ENCODE measurements at places on chromosomes 12 and 14.
A peak's percentile ranks its signal among the peaks of the same experiment; 100 is the strongest.

DNA sequence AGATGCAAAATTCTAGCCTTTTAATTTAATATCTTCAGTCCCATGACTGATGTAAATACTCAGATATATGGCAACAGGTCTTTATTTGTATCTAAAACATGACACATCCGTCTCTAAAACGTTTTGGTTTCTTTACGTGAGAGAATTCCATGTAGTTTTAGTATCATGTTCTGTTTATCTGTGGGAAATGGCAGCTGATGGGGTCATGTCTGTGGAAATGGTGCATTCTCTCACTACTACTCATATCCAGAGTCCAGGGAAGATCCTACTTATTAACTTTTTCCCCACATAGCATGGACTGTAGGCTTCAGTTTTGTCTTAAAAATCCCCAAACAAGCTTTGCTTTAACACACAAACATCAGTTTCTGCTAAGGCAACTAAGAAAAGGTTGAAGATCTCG lies 53.8 kb downstream of the SPTLC2 start:
- H3K4me1 ChIP-seq, result peaks cover 8% of the 10 kb centered on the region
- H3K4me3 ChIP-seq, result no peak overlapping the region
- H3K36me3 ChIP-seq, result peaks cover 48% of the 10 kb centered on the region
- H3K27me3 ChIP-seq, result no peaks in the 10 kb centered on the region
- peak overlapping the region; percentile 74 for H3K27ac ChIP-seq

DNA sequence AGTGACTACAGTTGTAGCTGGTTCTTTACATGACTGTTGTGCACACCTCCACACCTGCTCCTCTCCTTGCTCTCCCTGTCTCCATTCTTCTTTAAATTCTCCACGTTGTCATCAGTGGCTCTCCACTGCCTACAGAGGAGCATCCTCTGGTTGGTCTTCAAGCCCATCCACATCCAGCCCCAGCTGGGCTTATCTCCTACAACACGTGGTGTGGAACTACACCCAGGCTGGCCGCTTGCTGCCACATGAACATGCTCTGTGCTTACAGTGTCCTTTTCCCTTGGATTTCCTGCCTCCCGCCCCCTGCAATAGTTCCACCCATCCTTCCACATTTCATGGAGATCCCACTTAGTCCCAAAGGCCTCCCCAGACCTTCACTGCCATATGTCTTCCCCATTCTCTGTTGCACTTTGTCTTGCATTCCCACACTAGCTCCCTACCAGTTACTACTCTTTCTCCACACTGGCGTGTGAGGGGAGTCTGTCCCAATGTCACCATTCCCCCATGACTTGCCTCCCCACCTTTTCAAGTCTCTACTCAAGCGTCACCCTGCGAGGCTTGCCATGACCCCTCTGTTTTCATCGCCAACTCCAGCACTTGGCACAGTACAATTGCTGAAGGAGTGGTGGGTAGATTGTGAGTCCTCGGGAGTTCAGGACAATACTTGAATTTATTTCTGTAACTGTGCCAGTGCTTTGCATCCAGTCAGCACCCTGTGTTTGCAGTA lies 9.8 kb upstream of the MCRS1 start:
- H3K36me3 ChIP-seq, result peaks cover 12% of the 10 kb centered on the region
- H3K4me1 ChIP-seq, result peaks cover 10% of the 10 kb centered on the region
- no peak for DNase-seq

DNA sequence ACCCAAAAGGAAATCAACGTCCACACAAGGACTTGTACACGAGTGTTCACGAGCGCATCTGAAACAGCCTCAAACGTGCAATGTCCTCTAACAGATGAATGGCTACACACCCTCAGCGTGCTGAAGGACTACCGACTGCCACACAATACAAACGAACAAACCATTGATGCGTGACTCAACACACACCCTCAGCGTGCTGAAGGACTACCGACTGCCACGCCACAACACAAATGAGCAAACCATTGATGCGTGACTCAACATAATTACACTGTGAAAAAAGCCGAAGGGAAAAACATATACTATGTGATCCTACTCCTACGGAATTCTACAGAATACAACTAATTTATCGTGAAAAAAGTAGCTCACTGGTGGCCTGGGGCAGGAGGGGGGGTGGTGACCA lies 25.1 kb upstream of the BTBD6 start:
- H3K4me1 ChIP-seq, result peaks cover 8% of the 10 kb centered on the region
- no peak overlapping the region for H3K27ac ChIP-seq
- H3K36me3 ChIP-seq, result peaks cover 65% of the 10 kb centered on the region
- no peak overlapping the region for H3K4me3 ChIP-seq

GRCh38 chr12:50986966-50987737 lies 34.8 kb downstream of the HIGD1C start:
- H3K27ac ChIP-seq, result no peak overlapping the region
- no peak overlapping the region for H3K4me3 ChIP-seq
- DNase-seq, result peak; percentile 72
- no peaks in the 10 kb centered on the region for H3K27me3 ChIP-seq
- no peaks in the 10 kb centered on the region for H3K4me1 ChIP-seq

- no peaks in the 10 kb centered on the region for H3K4me1 ChIP-seq
- no peak overlapping the region for H3K4me3 ChIP-seq
- DNase-seq, result no peak
- no peaks in the 10 kb centered on the region for H3K36me3 ChIP-seq
- no peak overlapping the region for H3K27ac ChIP-seq
- H3K27me3 ChIP-seq, result no peaks in the 10 kb centered on the region
Observed at GRCh38 chr12:78585132-78585531, 279.4 kb upstream of the SYT1 start.

- DNase-seq, result no peak
- H3K4me1 ChIP-seq, result no peaks in the 10 kb centered on the region
- H3K27ac ChIP-seq, result no peak overlapping the region
- H3K27me3 ChIP-seq, result peaks cover 7% of the 10 kb centered on the region
Observed at GRCh38 chr12:100851637-100852036, 57.1 kb downstream of the ANO4 start.

GRCh38 chr12:41881891-41882805 lies 262.5 kb downstream of the GXYLT1 start:
- H3K4me3 ChIP-seq, result no peak overlapping the region
- H3K36me3 ChIP-seq, result no peaks in the 10 kb centered on the region
- no peak overlapping the region for H3K27ac ChIP-seq
- DNase-seq, result no peak

DNA sequence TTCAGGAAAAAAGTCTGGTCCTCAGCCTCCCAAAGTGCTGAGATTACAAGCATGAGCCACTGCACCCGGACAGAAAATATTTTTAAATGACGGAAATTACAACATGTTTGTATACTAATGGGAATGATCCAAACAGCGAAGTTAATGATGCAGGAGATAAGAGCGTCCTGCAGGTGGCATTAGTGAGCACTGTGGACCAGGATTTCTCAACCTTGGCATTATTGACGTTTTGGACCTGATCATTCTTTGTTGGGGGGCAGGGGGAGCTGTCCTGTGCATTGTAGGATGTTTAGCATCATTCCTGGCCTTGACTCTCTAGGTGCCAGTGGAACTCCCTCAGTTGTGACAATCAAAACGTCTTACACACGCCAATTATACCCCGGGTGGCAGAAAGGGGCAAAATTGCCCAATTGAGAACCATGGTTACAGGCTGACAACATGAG lies 34.1 kb downstream of the SCFD1 start:
- peaks cover 18% of the 10 kb centered on the region for H3K36me3 ChIP-seq
- no peaks in the 10 kb centered on the region for H3K27me3 ChIP-seq
- H3K4me1 ChIP-seq, result no peaks in the 10 kb centered on the region
- DNase-seq, result peak; percentile 53

DNA sequence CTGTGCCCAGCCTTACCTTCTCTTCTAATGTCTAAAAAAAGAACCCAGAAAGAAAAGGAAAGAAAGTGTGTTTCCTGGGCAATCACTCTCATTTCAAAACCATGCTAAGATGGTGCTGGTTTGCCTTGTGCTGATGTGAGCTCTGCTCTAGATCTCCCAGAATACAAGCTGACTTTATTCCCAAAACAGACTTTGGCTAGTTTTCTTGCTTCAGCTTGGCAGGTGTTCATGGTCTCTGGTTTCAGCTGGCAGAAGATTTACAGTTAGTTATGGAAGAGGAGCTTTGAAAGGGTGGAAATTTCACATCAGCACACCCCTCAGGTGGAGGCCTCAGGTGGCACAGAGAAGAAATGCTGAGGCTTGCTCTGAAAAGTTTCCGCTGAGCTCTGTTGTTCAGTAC lies 34.4 kb downstream of the PPP1R36 start:
- DNase-seq, result no peak
- no peak overlapping the region for H3K27ac ChIP-seq
- H3K36me3 ChIP-seq, result no peaks in the 10 kb centered on the region

GRCh38 chr14:104267895-104268294 lies 129.5 kb downstream of the KIF26A start:
- peaks cover 1% of the 10 kb centered on the region for H3K4me1 ChIP-seq
- H3K27me3 ChIP-seq, result no peaks in the 10 kb centered on the region
- no peaks in the 10 kb centered on the region for H3K36me3 ChIP-seq
- peak overlapping the region; percentile 23 for H3K4me3 ChIP-seq
- no peak for DNase-seq

DNA sequence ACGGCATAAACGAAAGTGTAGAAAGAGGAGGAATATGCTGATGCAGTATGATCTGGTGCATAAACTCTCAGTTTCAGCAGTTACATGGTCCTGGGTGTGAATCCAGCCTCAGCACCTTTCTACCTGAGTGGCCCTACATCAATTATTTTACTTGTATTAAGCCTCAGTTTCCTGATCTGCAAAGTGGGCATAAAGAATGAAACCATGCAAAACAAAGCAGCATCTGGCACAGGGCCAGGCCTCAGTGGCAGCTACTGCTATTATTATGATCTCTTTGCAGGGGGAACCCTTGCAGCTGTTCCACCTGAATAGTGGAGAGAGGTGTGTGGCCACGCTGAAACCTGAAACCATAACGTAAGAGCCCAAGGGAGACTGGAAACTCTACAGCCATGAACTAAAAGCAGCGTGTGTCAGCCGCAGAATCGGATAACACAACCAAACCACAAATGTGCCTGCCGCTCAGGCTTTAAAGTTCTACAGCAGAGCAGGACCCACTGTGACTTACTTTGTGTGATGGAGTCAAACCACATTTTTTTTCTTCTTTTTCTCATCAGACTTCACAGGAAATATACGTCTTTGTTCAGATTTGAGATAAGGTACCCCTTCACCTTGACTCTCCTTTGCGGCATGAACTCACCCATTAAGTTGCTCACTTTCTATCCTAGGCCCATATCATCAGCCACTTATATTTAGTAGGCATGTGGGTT lies 29.2 kb upstream of the FOS start:
- DNase-seq, result no peak
- no peak overlapping the region for H3K4me3 ChIP-seq
- H3K4me1 ChIP-seq, result peaks cover 6% of the 10 kb centered on the region
- H3K27ac ChIP-seq, result no peak overlapping the region
- H3K27me3 ChIP-seq, result peaks cover 11% of the 10 kb centered on the region

GRCh38 chr12:100141998-100142850 lies 450 bp downstream of the BLTP3B start:
- peak overlapping the region; percentile 93 for H3K4me3 ChIP-seq
- peaks cover 1% of the 10 kb centered on the region for H3K4me1 ChIP-seq
- peak overlapping the region; percentile 60 for H3K27ac ChIP-seq
- H3K36me3 ChIP-seq, result no peaks in the 10 kb centered on the region
- no peak for DNase-seq
- no peaks in the 10 kb centered on the region for H3K27me3 ChIP-seq

GRCh38 chr12:10170216-10170615 lies 1.7 kb downstream of the OLR1 start:
- H3K36me3 ChIP-seq, result no peaks in the 10 kb centered on the region
- peak; percentile 64 for DNase-seq
- no peaks in the 10 kb centered on the region for H3K27me3 ChIP-seq
- no peak overlapping the region for H3K4me3 ChIP-seq
- peaks cover 5% of the 10 kb centered on the region for H3K4me1 ChIP-seq

DNA sequence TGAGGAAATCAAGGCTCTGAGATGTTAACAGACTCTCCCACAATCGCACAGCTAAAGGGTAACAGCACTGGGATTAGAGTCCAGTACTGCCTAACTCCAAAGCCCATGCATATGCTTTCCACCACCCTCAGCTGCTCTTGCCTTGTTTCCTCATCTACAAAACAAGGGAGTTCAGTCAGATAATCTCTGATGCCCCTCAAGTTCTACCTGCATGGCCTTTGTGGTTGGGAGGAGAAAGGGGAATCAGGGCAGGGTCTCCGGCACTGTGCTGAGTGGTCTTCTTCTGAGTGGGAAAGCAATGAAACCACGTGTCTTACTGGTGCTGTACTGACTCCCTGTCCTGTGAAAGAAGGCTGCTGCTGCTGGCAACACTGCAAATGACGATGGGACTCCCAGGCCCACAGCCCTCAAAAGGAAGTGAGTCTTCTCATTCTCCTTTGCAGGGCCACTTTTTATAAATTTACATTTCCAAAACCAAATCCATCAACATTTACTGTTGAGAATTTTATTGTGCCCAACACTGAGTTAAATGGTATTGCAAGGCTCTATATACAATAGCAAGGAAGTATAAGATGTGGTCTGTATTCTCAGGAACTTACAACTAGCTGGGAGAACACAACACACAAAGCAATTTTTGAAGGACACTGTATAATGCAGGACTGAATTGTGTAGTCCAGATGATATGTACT lies 19.7 kb upstream of the DUSP16 start:
- no peak overlapping the region for H3K27ac ChIP-seq
- H3K27me3 ChIP-seq, result peaks cover 6% of the 10 kb centered on the region
- no peak overlapping the region for H3K4me3 ChIP-seq

DNA sequence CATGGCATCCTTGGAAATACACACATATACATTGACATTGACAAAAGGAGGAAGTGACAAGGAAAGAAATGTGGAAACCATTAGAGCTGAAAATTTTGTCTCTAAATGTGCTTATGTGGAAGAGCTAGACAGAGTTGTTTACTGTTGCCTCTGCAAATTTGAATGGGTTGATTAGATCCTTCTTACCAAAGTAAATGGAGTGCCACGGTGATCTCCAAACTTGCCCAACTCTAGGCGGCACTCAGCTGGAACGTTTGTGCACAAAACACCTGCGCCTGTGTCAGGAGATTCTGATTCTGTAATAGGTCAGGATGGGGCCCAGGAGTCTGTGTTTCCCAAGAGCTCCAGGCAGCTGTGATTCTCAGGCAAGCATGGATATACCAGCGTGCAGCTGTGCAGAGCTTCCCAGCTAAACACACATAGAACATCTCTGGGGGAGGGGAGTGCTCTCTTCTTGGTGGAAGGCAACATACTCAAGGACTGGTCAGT lies 77.8 kb upstream of the BDKRB2 start:
- H3K4me1 ChIP-seq, result peaks cover 2% of the 10 kb centered on the region
- H3K4me3 ChIP-seq, result no peak overlapping the region
- no peak overlapping the region for H3K27ac ChIP-seq
- H3K36me3 ChIP-seq, result no peaks in the 10 kb centered on the region
- H3K27me3 ChIP-seq, result no peaks in the 10 kb centered on the region

- no peaks in the 10 kb centered on the region for H3K27me3 ChIP-seq
- no peaks in the 10 kb centered on the region for H3K4me1 ChIP-seq
- DNase-seq, result peak; percentile 69
- no peaks in the 10 kb centered on the region for H3K36me3 ChIP-seq
Observed at GRCh38 chr12:93060666-93061472, 131.8 kb upstream of the EEA1 start.
